ENCODE measurements at places on chromosomes 12 and 14.
A peak's percentile ranks its signal among the peaks of the same experiment; 100 is the strongest.

GRCh38 chr14:50778721-50779483, 52.1 kb downstream of the NIN start:
- no peak for DNase-seq

GRCh38 chr12:27246774-27247173, 2.7 kb downstream of the STK38L start:
- DNase-seq: no peak

- no peak for DNase-seq
These were observed 484.6 kb downstream of the VRK1 start for GRCh38 chr14:97281741-97282140.

DNA sequence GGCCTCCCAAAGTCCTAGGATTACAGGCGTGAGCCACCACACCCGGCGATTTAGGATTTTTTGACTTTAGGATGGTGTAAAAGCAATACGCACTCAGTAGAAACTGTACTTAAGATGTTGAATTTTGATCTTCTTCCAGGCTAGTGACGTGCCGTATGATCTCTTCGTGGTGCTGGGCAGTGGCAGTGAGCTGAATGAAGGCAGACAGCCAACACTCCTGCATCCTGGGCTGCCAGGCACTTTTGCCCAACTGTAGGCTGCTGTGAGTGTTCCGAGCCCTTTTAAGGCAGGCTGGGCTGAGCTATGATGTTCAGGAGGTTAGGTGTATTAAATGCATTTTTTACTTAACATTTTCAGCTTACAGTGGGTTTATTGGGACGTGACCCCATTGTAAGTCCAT, 21.3 kb downstream of the IL31 start:
- no peak for DNase-seq

DNA sequence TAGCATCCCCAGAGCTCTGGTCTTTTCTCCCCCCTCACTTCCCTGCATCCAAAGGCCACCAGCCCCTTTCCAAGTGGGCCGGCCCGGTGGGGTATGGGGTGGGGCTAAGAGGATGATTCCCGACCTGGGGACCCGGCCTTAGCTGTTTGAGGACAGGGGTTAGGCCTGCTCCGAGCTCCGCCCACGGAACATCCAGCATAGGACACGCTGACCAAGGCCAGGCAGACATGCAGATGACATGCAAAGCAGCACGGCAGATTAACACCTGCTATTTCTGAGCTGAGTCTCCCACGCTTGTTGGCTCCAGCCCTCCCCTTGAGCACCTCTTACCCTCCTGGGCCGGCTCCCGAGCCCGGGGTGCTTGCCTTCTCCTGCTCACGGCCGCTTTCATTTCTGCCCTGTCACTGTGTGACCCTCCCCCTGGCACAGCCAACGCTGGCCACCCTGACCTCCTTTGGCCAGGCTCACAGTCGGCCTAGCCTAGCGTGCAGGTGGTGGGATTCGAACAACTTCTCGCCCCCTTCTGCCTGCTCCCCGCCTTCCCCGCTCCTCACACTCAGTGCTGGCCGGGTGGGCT, 40.2 kb downstream of the TEAD4 start:
- no peak for DNase-seq

DNA sequence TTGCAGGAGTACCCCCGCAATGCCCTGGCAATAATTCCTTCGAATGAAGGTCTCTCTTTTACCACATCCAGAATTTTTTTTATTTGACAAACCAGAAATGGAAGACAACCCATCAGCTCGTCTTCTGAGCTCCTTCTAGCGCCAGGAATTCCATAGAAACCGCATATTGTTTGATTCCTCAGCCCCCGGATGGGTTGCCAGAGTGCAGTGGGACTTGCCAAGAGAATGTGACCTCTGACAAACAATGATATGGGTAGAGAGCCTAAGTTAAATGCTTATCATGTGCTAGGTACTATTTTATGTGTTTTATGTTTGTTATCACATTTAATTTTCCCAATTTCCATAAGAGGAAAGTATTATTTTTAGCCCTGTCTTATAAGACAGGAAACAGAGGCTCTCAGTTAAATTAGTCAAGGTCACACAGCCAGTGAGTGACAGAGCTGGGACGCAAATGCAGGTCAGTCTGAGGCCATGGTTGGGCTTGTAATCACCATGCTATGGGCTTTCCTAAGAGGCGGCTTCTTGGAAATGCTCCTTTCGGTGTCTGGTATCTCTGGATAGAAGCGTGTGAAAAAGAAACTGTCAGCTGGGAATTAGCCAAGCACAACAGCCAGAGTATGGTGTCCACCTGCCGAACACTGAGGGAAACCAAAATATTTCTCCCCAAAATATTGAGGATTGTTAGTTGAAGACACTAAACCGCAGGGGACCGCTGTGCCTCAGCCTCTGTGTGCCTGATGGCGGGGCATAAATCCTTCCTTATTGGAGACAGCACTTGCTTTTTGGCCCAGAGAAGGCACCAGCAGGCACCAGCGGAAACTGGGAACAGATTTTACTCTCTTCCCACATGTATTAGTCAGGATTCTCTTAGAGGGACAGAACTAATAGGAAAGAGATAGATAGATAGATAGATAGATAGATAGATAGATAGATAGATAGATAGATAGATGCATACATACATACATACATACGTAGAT, 29.4 kb upstream of the ETFBKMT start:
- no peak for DNase-seq

DNA sequence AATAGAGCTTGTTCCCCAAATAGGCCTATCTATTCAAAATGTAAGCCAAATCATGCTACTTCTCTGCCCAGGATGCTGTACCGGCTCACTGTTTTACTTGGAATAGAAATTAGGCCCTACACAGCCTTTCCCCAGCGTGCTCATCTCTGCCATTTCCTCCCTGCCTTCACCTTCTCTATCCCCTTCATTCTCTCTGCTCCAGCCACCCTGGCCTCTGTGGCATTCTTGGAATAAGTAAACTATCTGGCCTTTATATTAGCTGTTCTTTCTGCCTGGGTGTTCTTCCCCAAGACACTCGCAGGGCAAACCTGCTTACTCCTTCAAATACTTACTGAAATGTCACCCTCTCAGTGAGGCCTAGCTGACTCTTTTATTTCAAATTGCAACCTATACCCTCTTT, 30.9 kb upstream of the DYRK2 start:
- no peak for DNase-seq

DNA sequence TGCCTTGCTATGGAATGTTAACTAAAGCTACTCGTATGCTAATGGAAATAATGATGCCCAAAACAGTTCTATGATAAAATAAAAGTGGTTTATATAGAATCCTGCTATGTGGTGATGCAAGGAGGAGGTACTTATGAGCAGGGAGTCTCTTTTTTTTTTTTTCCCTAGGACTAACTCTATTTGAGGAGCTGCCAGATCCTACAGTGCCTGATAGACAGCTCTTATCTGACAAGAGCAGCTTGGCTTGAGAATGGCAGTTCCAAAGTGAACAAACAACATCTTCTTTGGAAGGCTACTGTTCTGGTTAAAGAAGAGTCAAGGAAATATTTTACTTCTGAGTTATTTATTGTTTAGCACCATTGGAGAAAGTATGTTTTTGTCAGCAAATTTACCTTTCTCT, 10.2 kb upstream of the ACSM4 start:
- no peak for DNase-seq

GRCh38 chr12:109609342-109609741, 35.7 kb downstream of the MVK start:
- no peak for DNase-seq

- no peak for DNase-seq
These were observed 249.7 kb downstream of the FOXG1 start for GRCh38 chr14:29016050-29016900.

GRCh38 chr12:109069307-109070271, 17.2 kb downstream of the USP30 start:
- DNase-seq: no peak

DNA sequence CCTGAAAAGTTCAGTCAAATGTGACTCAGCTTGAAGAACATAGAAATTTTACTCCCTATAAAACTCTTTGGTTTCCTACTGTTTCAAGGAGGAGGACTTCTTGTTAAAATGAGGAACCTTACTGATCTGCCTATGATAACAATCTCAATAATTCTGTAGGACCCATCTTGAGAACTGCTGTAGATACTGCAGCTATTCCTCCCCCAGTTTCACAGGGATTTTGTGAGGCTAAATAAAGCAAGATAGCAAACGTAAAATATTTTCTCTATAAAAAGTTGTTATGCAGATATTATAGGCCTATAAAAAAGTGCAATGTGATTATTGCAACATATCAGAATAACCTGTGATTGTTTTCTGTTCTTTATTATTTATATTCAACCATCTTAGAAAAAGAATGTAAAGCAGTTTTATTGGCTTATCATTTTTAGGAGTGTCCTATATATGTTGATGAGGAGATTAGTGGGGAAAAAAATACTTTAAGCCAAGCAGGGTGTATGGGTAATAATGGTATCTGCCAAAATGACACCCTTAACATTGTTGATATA, 12.1 kb downstream of the CLEC14A start:
- no peak for DNase-seq

- DNase-seq: no peak
These were observed 33.4 kb downstream of the POLE start for GRCh38 chr12:132653567-132654290.

DNA sequence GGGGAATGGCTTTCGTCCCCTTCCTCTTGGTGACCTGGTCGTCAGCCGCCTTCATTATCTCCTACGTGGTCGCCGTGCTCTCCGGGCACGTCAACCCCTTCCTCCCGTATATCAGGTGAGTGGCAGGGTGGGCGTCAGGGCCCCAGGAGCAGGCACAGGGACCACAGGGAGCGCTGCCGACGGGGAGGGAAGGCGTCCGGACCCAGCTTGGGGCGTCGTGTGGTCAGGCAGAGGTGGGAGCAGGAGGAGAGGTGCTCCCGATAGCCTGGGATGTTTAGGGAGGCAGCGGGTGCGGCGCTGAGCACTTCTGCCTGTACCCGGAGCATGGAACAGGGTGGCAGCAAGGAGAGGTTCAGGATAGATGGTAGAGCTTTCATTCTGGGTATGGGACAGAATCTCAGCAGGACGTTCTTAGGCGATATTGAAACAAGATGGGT, 444 bp downstream of the DRAM1 start:
- no peak for DNase-seq

DNA sequence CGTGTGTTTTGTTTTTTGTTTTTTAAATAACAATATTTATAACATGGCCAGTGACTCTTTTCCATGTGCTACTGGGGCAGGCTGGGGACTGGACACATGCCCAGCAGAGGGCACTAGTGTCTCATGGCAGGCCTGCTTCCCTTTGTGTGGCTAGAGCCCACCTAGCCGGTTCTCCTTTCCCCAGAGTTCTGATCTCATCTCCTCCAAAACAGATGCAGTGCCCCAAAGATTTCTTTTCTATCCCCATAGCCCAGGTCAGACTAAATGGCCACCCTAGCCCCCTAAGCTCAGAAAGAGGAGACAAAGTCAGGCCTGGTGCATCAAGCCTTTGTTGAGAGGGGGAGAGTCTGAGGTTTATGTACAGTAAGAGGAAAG, 21.2 kb downstream of the PRPF40B start:
- DNase-seq: peak; percentile 68

- DNase-seq: no peak
These were observed 1.7 kb downstream of the TIGAR start for GRCh38 chr12:4322726-4323125.

GRCh38 chr14:103085106-103086091, 1.4 kb downstream of the LBHD2 start:
- no peak for DNase-seq

- peak; percentile 55 for DNase-seq
These were observed 589 bp downstream of the ATF1 start for GRCh38 chr12:50764286-50765094.

DNA sequence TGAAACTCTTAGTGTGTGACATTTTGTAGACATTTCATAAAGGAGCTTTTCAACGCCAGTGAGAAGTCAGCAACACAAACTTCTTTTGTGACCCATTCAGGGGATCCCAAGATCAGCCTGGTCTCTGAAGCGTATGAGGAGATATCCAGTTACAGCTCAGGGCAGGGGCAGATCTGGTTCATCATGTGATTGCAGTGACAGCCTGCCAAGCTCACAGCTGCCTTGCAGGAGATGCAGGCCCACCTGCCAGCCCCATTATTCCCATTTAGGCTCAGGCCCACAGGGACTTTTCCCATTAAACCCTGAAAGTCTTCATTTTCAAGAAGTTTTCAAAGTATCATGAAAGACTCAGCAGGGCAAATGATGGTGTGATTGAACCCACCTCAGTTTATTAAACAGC, 38.3 kb downstream of the SRGAP1 start:
- no peak for DNase-seq

DNA sequence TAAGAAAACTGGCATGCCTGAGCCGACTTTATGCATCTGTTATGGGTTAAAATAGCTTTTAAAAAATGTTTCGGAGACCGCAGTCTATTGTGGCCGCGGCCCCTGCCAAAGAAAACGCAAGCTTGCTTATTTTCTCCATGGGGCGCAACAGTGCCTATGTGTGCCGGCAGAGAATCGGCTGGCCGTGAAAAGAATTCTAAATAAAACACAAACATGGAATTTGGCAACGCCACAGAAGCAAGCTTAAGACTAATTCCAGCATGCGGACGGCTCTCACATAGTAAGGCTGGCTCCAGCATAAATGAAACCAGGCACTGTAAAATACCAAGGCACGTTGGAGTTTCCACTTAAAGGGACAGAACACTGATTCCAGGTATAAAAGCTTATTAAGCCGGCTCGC, 56.7 kb downstream of the BCL11B start:
- DNase-seq: no peak

GRCh38 chr14:82366803-82367202, 833.1 kb upstream of the SEL1L start:
- DNase-seq: no peak

- DNase-seq: no peak
These were observed 28.4 kb downstream of the LRTM2 start for GRCh38 chr12:1848745-1849144.

GRCh38 chr14:63164108-63164683, 40.0 kb upstream of the RHOJ start:
- no peak for DNase-seq

DNA sequence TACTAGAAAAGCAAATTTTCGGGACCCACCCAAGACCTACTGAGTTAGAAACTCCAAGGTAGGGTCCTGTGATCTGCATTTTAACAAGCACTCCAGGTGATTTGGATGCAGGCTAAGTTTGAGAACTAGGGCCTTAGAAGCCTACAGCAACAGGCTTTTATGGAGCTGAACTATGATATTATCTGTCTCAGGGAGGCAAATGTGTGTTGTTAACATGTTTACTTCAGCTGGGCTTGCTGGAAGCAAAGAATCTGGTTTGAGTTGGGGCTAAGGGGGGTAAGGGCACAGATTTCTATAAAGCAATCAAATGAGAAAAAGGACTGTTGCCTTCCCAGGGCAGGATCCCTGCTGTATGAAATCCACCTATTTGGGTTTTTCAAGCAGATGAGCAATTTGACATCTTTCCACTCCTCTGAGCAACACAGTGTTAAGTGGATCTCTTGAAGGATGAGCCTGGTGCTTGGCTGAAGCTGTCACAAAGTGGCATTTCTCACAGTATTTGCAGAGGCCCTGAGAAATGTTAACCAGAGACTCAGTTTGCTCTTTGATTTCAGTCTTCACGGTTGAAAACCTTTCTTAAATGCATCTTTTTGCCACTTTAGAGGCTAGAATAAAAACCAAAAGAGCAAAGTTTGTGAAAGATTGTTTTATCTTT, 36.2 kb upstream of the SOCS2 start:
- no peak for DNase-seq

- no peak for DNase-seq
These were observed 18.6 kb upstream of the TDRD9 start for GRCh38 chr14:103909531-103910261.

GRCh38 chr12:6534945-6535696, 804 bp downstream of the GAPDH start:
- peak; percentile 43 for DNase-seq

Measured in activated naive CD8-positive, alpha-beta T cell treated with anti-CD3 and anti-CD28 coated beads, Interleukin-2, amount 50 U/mL, for 16 hours (primary cell).